ENCODE measurements at places on chromosomes 2 and 18. TPM values are rescaled to one million over a fixed set of nuclear protein-coding genes. Genes with fewer than 3 reads are reported as not detected.

The MALT1 gene
- total RNA-seq, result 50.6 TPM

The FASTKD2 gene
- total RNA-seq, result 32.1 TPM

The PROKR1 gene
- total RNA-seq, result not detected

The CFC1 gene
- total RNA-seq, result not detected

The PNPT1 gene
- total RNA-seq, result 42.3 TPM

The GREB1L gene
- not detected for total RNA-seq

The TCF7L1 gene
- total RNA-seq, result 0.10 TPM

The KRTCAP3 gene
- 2.2 TPM for total RNA-seq

The DOCK10 gene
- total RNA-seq, result 81.5 TPM

The SYT4 gene
- not detected for total RNA-seq

The FBXO48 gene
- total RNA-seq, result 0.85 TPM

The DNAH7 gene
- 0.31 TPM for total RNA-seq

The GPR35 gene
- total RNA-seq, result 0.56 TPM

The TMEM247 gene
- not detected for total RNA-seq

The TEX261 gene
- 37.5 TPM for total RNA-seq

GRCh38 chr2:59312029-59312428 is 1070.9 kb upstream of the FANCL start:
- DNase-seq, result no peak

- no peak for DNase-seq
Observed at GRCh38 chr2:199798831-199799580, 52.0 kb downstream of the FTCDNL1 start.

GRCh38 chr2:237490009-237490711 is 3.1 kb downstream of the MLPH start:
- DNase-seq, result no peak

- DNase-seq, result no peak
Observed at GRCh38 chr2:163493359-163494298, 242.2 kb downstream of the FIGN start.

DNA sequence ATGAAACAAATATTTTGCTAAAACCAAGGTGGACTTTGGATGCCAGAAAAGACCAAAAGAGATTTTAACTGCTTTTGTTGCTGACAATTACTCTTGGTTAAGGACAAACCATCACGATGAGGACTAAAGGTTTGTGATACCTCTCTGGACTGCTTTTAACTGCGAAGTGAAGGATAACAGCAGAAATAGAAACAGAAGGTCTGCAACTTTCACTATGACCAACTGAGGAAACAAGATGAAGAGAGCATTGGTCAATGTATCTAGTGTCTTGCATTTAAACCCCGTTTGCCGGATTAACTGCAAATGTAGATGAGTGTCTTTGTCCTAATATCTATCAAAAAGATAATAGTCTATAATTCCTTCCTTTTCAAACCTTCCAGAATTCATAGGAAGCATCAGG is 541.7 kb downstream of the ERBB4 start:
- no peak for DNase-seq

GRCh38 chr2:60234274-60234986 is 319.0 kb downstream of the BCL11A start:
- no peak for DNase-seq

GRCh38 chr2:197308585-197308984 is 2.0 kb downstream of the ANKRD44 start:
- DNase-seq, result no peak

DNA sequence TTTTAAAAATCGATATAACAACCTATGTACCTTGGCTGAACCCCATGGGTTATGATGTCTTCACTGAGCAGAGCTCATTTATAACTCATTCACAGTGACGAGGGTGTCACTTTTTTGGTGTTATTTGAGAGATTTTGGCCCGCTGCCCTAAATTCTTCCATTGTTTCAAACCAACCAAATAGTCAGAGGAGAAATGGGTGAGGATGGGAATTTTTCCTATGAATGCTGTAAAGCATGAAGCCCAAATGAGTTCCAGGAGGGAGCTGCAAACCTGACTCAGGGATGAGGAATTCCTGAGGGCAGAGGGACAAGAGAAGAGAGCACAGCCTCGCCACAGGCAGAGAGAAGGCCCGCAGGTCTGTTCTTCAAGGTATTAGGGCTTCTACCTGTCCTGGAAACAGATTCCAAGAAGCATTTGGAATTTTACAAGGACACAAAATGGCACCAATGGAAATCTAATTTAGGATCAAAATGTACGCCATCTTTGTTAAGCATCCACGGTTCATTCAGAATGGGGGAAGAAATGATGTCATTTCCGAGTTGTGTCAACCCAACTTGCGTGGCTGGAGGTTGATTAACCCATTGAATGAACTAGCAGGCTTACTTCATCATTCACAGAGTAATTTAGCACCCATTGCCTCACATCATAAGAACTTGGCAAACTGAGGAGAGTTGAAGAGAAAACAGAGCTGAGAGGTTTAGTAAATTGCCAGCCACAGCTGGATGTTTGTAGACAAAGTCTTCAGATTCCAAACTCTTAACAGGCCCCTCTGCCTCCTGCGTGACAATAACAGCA is 133.5 kb downstream of the LAMA3 start:
- DNase-seq, result no peak

- no peak for DNase-seq
Observed at GRCh38 chr2:178287652-178288344, 93.5 kb downstream of the OSBPL6 start.

DNA sequence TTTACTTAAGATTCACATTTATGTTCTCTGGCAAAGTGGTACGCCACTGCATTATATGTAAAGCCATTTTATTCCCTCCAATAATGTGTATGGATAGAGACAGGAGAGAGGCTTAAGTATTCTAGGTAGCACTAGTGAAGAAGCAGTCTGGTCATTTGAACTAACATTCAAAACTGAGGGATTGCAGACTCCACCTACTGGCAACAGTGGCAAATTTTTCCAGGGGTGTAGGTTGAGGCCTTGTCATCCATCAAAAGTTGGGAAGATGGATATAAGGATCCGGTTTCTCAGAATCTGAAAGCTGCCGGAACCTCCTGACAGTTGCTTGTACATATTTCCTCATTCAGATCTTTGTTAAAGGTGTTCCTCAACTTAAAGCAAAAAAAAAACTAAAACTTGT is 465.5 kb upstream of the FSHR start:
- no peak for DNase-seq

DNA sequence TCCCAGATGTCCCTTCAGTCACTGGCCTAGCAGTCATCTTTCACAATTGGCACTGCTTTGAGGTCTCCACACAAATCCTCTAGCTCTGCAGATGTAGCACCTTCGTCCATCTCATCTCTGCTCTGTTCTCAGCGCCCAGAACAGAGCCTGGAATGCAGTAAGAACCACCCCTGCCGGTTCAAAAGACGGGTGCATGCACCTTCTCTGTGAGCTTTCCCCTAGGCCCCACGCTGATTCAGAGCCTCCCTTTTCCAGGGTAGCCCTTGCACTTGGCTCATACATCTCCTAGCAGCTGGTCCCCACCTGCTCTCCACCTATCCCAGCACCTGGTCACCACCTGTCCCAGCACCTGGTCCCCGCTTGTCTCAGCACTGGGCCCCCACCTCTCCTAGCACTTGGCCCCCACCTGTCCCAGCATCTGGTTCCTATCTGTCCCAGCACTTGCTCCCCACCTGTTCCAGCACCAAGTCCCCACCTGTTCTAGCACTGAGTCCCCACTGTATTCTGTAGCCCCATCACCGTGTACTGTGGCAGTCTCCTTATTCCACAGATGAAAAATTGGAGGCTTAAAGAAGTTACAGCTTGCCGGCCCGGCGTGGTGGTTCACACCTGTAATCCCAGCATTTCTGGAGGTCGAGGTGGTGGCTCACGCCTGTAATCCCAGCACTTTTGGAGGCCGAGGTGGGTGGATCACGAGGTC is 4.7 kb upstream of the KCNF1 start:
- DNase-seq, result no peak

DNA sequence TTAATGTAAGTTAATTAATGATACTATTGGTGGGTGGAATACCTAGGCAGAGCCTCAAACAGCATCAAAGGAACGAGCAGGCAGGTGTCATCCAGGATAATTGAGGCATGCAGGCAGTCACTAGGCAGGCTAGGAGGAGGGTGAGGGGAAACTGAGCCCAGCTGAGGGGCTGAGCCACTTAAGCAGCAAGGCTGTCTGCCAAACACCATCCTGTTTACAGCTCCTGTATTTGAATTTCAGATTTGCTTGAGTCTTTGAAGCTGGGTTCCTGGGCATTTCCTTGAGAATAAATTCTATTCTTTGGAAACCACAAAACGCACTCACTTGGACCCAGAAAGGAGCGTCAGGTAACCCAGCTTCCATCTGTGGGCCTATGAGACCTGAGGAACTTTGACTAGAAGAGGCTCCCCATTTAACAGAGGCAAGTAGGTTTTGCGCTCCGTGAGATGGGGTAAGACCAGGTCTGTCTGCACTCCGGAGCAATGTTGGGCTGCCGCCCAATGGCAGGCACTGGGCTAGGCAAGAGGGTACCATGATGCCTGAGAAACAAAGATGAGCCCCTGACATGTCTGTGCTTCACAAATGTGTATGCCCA is 2.0 kb downstream of the EDAR start:
- DNase-seq, result no peak

DNA sequence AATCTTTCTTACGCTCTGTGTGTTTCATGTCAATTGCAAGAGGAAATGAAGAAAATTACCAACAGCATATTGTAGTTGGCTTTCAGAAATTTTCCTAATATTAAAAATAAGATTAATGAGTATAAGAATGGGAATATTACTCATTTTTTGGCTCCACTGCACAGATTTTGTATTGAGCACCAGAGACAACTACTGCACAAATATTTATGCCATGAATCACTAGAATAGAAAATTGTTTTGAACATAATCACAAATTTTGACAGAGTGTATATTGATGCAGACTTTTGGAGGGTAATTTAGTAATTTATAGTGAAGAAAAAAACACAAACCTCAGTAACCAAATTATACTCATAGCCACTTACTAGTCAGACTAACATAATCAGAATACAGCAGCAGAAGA is 118.3 kb downstream of the DOK6 start:
- no peak for DNase-seq

DNA sequence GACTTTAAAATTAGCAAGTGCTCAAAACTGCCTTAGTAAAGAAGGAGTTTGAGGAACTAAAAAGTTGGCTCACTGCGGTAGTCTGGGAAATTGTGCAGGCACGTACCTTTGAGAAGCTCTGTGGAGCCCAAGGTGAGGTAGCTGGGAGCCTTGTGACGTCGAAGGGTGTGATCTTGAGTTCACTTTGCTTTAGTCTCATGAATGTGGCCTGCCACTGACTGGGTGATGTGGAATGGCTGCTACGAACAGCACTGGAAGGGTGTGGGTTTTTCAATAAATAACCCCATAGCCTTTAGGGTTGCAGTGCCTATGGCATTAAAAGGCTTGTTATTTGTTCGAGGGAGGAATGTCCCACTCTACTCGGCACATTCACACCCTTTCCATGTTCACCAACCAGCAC is 312.3 kb downstream of the PRKCE start:
- no peak for DNase-seq

GRCh38 chr2:135164431-135164830 is 112.3 kb downstream of the RAB3GAP1 start:
- no peak for DNase-seq

GRCh38 chr2:173831312-173832229 is 133.6 kb downstream of the SP3 start:
- no peak for DNase-seq

DNA sequence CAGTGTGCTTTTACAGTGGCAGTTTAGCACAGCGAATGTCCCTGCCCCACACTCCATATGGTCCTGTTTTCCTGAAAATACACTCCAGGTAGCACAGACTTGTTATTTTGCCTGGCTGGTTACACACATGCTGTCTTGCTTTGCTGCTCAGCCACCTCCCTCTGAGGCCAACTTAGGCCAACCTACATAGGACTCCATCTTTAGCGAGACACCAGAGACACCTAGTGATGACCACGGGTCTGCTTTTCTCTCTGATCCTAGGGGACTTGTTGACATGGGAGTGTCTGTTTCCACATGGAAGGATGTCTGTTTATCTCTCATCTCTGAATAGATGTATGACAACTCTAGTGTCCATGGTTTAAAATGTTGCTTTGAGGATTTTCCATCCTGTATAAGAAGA is 43.3 kb downstream of the PLEKHB2 start:
- DNase-seq, result no peak

DNA sequence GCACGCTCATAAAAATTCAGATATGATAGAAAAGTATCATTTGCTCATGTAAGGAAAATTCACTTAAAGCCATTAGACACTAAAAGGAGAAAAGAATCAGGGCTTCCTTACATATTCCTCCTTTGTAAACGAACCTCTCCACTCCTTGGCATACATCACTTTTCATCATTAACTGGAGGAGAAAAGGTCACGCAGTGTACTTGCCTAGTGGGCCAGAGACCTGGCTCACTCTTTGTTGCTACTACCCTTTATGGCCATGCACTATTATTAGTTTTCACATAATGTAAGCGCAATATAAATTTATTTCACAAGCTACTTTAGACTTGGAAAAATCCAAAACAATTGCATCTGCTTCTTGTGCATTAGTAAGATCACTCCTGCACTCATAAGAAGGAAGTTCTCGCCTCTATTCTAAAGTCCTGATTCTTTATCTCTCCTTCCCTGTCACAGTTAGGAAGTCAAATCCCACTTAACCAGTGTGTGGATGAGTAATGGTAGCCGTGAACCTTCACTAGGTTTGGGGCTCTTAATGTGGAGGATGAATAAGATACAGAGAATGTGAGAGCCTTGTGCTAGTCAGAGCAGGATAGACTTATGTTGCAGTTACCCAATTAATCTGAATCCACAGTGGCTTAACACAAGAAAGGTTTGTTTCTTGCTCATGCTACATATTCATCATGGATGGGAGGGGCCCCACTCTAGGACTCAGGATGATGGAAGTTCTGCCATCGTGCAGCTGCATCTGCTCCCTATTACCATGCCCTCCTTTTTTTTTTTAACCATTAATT is 115.0 kb upstream of the GLS start:
- no peak for DNase-seq

DNA sequence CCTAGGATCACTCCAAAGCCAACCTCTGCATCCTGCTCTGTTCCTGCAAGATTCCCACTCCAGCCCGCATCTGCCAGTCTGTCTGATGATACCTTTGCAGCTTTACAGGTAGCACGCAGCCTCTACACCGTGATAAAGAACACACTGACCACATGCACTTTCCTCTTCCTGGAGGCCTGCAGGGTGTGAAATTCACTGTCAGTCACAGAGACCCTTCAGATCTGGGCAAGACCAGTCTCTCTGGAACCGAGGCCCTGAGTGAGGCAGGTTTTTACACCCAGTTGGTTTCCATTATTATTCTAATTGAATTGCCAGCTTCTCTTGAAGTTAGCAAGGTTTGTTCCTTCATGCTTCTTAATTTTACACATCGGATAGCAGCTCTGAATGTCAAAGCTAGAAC is 30.5 kb upstream of the TWIST2 start:
- DNase-seq, result no peak

GRCh38 chr2:778731-779350 is 101.6 kb upstream of the TMEM18 start:
- no peak for DNase-seq

GRCh38 chr2:238929242-238930081 is 81.6 kb downstream of the TWIST2 start:
- DNase-seq, result no peak

DNA sequence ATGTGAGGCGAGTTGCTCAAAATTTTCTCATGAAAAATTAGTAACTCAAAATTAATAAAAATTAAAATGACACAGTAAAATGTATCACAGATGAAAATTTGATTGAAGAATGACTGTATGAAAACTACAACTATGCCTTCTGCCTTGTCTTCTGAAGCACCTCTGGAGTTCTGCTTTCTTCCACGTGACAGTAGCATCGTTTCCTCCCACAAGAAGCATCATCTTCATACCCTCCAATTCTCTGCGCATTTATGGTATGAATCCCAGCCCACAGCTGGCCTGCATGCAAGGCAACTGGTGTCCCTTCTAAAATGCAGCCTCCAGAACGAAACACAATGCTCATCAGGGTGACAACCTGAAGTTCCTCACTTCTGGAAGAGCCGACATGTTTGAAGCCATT is 189.9 kb downstream of the MYO1B start:
- DNase-seq, result no peak
